NCI-H146 (cell line): ENCODE measurements at places on chromosomes 3 and 15.
A peak's percentile ranks its signal among the peaks of the same experiment; 100 is the strongest.

GRCh38 chr3:78879295-78879860 is 888.4 kb downstream of the ROBO1 start:
- DNase-seq: no peak

DNA sequence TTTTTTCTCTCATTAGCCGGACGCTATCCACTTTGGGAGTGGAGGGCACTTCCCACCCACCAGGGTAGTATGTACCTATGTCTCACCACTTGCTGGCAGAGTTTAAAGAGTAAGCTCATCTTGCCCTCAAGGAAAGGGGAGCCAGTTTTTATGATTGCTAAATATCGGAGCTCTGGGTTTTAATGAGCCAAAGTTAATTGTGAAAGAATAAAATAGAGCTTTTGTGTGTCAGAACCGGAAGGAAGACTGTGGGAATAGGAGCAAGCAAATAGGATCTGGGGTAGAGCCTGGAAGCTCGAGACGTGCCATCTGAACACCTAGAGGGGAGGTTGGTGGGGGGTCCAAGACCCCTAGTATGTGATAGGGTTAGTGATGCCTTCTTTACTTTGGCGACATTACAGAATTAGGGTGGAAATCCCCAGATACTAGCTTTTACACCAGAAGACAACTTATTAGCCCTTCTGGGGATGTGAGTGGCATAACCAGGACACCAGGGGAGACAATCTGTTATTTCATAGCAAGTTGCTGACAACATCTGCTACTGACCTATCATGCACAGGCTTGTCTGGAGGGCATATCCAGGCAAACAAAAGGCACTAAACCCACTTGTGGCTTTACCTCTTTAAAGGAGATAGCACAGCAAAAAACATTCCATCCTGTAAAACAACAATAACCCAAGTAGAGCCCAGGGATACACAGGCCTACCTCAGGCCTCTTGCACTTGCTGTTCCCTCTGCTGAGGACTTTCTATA is 333.8 kb downstream of the ZNF621 start:
- DNase-seq: no peak

DNA sequence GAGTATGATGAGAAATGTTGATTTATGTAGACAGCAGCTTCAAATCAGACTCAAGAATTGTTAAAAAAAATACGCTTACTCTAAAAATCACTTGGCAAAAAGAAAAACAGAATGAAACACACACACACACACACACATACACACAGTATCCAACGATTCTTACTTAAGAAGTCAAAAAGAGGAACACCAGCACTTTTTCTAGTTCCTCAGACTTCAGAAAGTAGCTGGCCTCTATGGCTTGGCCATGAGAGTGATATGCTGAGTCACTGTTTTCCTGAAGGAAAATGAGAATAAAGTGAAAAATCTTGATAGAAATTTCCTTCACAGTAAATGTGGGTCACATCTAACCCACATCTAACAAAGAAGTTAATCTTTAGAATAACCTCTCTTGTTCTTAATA is 22.1 kb downstream of the CNTN3 start:
- no peak for DNase-seq

DNA sequence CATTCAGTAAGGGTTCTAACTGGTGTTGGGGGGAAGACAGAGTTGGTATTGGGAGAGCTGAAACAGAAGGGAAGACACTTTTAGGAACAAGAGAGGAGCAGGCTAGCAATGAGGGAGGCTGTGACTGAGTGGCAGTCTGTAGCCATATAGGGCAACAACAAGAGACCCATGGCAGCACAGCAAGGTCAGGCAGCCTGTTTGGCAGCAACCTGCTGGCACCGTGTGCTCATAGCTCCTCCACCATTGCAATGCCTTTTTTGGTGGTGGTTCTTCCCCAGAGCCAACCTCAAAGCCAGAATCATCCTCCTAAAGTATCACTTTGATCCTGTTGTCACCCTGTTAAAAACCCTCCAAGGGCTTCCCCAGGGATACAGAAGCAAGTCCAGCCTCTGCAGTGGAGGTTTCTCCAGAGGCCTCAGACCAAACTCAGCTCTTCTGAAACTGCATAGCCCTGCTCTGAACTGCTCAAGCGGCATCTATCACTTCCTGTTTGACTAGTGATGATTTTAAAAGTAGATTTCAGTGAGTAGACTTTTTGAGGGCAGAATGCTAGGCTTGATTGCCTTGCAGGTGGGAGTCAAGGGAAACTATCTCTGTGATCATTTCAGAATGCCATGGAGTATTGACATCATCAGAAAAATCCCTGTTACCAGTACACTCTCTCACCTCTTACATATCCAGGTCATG is 176.9 kb downstream of the STAC start:
- DNase-seq: no peak

GRCh38 chr15:74750751-74751150 is 2.1 kb downstream of the CYP1A2 start:
- DNase-seq: no peak

GRCh38 chr3:38992117-38992760 is 59.5 kb downstream of the SCN11A start:
- DNase-seq: no peak

DNA sequence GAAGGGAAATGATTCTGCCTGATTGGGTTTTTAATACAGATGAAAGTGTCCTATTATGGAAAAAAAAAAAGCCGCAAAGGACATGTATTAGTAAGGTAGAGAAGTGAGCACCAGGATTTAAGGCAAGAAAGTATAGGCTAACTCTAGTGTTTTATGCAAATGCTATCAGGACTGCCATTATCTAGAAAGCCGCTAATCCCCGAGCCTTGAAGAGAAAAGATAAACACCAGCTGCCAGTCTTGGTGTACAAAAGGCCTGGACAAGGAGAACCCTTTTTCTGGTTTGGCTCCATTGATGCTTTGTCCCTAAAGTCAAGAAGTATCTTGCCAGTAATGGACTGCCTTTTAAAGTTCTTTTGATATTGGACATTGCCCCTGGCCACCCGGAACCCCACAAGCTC is 8.6 kb upstream of the TRIM59 start:
- no peak for DNase-seq

DNA sequence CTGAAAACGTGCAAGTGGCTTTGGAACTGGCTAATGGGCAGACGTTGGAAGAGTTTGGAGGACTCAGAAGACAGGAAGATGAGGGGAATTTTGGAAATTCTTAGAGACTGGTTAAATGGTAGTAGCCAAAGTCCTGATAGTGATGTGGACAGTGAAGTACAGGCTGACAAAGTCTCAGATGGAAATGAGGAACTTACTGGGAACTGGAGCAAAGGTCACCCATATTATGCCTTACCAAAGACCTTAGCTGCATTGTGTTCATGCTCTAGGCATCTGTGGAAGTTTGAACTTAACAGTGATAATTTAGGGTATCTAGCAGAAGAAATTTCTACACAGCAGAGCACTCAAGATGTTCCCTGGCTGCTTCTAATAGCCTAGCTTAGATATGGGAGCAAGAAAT is 28.6 kb upstream of the SERPINI2 start:
- DNase-seq: no peak

- DNase-seq: peak; percentile 13
Measured at GRCh38 chr3:108486941-108487340, 23.5 kb downstream of the MYH15 start.

GRCh38 chr3:190192087-190192486 is 71.4 kb upstream of the P3H2 start:
- no peak for DNase-seq

DNA sequence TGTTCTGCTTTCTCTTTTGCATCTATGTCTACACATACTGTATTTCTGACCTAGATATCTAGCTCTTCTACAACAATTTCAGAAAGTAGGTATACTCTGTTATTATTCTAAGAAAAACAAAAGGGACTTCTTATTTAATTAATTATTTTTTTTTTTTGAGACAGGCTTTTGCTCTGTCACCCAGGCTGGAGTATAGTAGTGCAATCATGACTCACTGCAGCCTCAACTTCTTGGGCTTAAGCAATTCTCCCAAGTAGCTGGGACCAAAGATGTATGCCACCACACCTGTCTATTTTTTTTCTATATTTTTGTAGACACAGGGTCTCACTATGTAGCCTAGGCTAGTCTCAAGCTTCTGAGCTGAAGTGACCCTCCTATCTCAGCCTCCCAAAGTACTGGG is 130.6 kb downstream of the MBNL1 start:
- DNase-seq: no peak

- DNase-seq: peak; percentile 44
Measured at GRCh38 chr15:31197497-31198414, 96.2 kb upstream of the TRPM1 start.

DNA sequence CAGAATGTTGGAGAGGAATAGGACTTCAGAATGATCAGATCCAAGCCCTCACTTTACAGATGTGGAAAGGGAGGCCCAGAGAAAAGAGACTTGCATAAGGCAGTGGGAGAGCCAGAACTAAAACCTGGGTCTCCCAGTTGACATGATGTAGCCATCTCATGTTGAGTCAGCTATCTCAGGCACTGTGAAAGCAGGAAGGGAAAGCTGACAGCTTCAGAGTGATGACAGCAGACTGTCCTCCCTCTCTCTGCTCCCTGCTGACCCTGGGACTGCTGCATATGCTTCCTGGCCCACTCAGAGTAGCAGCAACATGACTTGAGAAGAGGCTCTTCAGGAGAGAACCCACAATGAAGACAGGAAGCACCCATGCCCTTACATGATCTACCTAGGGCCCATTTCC is 14.7 kb downstream of the FHIT start:
- DNase-seq: no peak

DNA sequence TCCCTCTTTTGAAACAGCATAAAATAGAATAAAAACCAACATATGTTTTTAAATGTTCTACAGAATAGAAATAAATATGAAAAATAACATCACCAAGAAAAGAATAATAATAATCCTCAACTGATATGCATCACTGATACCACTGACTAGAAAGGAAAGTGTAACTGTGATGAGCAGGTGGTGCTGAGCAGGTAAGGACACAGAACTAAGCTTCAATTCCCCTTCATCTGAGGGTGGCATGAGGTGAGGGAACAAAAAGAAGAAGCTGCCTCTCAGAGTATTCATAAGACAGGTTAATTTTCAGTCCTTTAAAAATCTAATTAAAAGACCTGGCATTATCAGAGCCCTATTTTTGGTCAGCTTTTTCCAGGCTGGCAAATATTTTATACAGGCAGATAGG is 216.3 kb downstream of the PLCH1 start:
- no peak for DNase-seq

GRCh38 chr3:11563159-11563864 is 80.4 kb downstream of the VGLL4 start:
- no peak for DNase-seq

GRCh38 chr3:20039765-20040547 is at the start of gene KAT2B:
Gene KAT2B (plus strand): TSS chr3:20040446. CDS start chr3:20040478, 32 bp downstream.
- peak; percentile 74 for DNase-seq

DNA sequence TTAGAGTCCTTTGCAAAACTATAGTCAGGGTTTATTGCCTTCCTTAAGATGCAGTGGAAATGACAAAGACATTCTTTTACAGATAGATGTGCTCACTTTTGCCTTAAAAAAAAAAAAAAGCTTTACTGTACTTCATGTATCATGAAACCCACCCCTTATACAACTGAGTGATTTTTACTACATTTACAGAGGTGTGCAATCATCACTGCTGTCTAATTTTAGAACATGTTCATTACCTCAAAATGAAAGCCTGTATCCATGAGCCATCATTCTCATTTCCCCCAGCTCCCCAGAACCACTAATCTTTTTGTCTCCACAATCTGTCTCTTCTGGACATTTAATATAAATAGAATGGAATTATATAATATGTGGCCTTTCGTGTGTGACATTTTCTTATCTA is 111.9 kb downstream of the NR1I2 start:
- DNase-seq: no peak

DNA sequence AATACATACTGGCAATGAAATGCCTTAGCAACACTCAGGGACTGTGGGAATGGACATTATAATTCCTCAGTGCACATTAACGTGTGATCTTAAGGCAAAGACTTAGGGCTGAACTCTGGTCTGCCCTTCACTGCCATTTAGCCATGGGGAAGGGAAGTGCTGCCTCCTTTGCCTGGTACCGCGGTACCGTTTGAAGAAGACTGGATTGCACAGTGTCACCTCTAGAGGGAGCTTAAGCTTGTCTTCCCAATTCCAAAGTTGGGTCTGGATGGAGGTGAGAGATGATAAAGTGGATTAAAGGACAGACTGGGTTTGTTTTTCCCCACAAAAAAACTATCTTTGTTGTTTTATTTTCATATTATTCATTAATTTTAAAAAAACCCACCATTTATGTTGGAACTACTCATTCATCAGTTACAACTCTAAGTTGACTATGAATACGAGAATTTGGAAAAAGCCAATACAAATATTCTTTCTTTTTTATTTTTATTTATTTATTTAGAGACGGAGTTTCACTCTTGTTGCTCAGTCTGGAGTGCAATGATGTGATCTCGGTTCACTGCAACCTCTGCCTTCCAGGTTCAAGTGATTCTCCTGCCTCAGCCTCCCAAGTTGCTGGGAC is 60.0 kb upstream of the SYN2 start:
- peak; percentile 47 for DNase-seq

GRCh38 chr3:8450618-8451017 is 51.0 kb upstream of the LMCD1 start:
- no peak for DNase-seq

GRCh38 chr15:33831646-33832045 is 136.7 kb upstream of the CHRM5 start:
- DNase-seq: no peak

DNA sequence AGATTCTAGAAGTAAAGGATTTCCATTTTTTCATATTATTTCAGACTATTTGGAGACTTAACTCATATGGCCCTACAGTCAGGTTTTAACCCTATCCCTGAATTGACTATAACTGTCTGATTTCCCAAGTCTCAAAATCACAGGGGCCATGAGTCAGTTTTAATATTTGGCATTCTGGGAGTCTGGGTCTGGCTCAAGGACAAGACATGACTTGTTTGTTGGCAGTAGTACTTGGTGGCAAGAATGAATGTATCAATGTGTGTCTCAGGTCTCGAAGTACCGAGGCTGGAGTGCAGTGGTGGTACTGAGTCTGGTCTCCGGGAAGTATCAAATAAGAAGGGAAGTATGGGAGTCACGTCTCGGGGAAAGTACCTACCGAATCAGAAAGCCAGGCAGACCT is 10.8 kb downstream of the UMPS start:
- no peak for DNase-seq

- peak; percentile 99 for DNase-seq
Measured at GRCh38 chr3:184261270-184261853, at the start of gene CAMK2N2. Gene CAMK2N2 (minus strand): TSS chr3:184261553. CDS start chr3:184261285, 268 bp downstream.

- no peak for DNase-seq
Measured at GRCh38 chr3:188978421-188979171, 193.2 kb upstream of the TPRG1 start.
